Left renal cortex interstitium (tissue), 4 donors: ENCODE measurements at places on chromosomes 5 and 9.
A peak's percentile ranks its signal among the peaks of the same experiment; 100 is the strongest.

DNA sequence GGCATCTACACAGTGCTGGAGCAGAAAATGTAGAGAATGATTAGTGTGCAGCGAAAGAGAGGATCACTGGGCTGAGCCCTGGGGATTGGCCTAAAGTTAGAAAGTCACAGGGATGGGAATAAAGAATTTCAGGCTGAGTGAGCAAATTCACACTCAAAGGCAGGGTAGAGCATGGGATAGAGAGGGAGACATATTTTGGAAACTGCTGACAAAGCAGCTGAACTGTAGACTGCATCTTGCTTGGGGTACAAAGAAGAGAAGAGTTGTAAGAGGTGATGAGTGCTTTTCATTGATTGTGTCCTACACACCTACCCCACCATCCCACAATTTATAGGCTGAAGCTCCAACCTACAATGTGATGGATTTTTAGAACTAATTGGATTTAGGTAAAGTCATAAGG is 677.8 kb downstream of the TAF11L14 start:
- DNase-seq: no peak

DNA sequence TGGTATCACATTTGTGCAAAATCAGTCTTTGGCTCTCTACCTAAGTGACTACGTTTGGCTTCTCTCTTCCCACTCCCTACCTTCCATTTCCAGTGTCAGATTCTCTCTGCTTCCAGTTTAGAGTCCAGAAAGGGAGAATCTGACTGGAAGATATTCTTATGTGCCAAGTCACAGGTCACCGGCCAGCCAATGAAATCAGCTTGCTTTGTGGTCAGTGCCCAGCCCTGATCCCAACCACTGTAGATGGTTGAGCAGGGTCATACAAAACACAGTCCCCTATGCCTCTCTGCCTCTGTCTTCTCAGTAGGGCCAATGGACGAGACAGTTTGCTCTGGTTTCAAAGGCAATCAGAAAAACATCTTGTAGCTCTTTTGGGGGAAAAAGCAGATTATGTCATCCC is 15.6 kb upstream of the EPB41L4B start:
- DNase-seq: no peak

- no peak for DNase-seq
Measured at GRCh38 chr9:98516897-98517503, 191.7 kb downstream of the GABBR2 start.

- DNase-seq: no peak
Measured at GRCh38 chr9:108951578-108951977, 17.4 kb downstream of the ABITRAM start.

DNA sequence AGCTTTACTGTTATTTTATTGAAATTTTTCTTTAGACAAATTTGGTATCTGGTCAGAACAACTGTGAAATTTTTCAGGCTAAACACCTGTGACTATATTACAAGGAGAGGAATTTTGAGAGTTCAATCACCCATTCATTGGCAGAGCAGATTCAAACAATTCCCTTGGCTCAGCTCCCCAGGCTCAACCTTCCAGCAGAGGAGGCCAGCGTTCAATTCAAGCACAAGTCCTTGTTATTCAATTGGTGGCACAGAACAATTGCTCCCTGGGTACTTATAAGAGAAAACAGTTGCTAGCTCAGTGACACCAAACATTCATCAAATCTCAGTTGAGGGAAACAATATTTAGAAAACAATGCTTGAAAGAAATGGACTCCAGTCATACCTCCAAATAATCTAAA is 83.3 kb downstream of the SUSD1 start:
- DNase-seq: no peak

DNA sequence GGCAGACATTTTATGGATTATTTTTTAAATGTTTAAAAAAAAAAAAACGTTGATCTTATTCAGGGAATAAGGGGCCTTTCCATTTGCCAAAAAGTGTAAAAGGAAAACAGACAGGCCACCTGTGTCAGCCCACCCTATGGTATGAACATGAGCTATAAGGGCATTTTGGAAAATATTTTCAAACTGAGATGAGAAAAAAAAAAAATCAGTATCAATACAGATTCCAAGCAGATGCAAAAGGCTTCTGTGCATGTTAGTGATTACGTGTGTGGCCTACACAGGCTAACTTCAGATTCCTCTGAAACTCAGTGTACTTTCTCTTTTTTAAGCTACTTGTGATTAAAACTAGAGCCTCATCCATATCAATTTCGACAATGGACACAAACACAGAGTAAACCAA is 189.9 kb downstream of the BNC2 start:
- no peak for DNase-seq

DNA sequence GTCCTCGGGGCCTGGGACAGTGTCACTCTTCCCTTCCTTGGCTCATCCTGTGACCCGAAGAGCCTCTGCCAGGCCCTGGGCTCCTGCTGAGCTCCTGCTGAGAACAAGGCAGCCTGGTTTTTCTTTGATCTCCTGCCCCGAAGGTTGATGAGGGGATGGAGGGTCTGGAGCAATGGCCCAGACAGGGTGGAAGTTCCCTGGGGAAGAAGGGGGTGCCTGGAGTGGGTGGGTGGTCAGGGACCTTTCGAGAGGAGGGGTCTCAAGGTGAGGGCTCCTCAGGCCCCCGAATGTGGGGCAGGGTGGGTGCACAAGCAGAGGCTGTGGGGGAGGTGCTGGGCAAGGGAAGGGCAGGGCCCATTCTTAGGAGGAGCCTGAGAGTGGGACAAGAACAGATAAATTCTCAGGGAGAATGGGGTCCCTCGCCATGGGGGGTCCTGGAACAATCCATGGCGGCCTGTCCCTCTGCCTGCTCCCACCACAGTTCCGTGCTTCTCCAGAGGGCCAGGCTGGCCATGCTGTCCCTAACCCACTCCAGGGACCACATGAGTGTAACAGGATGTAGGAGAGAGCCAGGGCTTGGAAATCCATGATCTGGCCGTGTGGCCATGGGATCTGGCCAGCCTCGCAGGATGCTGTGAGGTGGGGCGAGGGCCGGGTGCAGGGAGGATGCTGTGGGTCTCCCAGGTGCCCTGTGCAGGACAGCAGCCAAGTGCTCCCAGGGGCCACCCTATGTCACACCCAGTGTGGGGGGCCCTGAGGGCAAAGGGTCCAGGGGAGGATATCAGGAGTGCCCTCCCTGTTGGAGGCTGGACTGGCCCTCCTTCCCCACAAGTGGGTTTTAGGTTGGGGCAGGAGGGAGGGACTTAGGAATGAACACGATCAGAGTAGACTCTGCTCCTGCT is 128.5 kb upstream of the LPCAT1 start:
- DNase-seq: no peak

- DNase-seq: no peak
Measured at GRCh38 chr5:7578071-7578470, 182.1 kb downstream of the ADCY2 start.

DNA sequence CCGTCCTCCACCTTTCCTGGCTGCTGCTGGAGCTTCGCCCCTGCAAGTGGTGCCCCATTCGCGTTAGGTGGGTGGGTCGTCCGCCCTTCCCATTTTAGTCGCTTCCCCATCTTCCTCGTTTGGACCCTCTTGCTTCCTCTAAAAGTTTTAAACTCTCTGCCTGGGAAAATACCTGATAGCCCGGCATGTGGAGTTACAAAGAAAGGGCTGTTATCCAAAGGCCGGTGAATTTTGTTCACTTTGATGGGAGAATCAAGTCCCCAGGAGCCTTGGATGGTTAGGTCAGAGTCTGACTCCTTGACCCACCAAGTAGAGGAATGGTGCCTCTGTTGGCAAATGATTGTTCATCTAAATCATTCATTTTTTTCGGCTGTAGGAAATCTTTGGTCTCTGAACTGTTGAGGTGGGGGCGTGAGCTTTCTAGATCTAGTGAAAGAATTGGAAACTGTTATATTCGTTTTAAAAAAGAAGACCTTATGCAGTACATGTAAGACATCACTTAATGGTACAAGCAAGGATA is 29.5 kb upstream of the APC start:
- DNase-seq: peak; percentile 29

- no peak for DNase-seq
Measured at GRCh38 chr9:105373723-105374122, 74.1 kb upstream of the FSD1L start.

DNA sequence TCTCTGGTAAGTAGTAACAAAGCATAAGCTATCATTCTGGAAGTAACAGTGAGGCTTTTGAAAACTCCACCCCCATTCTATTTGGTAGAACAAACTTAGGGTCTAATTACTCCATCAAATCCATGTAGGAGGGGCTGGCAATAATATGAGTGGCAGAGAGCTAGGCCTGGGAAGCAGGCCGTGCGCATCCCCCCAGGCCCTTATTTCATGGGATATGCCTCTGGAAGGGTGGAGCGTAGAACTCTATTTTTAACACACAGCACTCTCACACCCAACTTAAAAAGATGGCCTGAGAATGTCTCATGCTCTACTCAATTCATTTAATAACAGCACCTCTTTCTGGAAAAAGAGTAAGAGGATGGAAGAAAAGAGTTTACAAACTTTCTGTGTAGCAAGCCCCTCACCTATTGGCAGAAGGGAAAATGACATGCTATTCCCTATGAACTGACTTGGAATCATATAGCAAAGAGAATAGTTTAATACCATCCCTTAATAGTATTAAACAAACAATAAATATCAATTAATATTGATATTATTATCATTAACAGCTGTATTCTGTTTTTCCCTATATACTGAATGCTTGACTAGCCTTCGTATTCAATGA is 233.2 kb downstream of the KCTD16 start:
- no peak for DNase-seq

DNA sequence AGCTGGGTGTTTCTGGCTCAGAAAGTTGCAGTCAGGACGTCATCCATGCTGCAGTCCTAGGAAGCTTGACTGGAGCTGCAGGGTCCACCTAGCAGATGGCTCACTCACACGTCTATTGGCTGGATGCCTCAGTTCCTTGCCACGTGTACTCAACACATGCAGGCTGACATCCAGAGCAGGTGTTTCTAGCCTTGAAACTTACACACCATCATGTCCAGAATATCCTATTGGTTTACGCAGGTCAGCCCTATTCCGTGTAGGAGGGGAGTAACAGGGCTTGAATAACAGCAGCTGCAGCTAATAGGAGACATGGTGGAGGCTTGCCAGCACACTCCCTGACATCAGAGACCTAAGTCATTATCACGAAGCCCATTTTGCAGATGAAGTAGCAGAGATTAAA is 473.5 kb downstream of the ACTL7B start:
- DNase-seq: no peak

DNA sequence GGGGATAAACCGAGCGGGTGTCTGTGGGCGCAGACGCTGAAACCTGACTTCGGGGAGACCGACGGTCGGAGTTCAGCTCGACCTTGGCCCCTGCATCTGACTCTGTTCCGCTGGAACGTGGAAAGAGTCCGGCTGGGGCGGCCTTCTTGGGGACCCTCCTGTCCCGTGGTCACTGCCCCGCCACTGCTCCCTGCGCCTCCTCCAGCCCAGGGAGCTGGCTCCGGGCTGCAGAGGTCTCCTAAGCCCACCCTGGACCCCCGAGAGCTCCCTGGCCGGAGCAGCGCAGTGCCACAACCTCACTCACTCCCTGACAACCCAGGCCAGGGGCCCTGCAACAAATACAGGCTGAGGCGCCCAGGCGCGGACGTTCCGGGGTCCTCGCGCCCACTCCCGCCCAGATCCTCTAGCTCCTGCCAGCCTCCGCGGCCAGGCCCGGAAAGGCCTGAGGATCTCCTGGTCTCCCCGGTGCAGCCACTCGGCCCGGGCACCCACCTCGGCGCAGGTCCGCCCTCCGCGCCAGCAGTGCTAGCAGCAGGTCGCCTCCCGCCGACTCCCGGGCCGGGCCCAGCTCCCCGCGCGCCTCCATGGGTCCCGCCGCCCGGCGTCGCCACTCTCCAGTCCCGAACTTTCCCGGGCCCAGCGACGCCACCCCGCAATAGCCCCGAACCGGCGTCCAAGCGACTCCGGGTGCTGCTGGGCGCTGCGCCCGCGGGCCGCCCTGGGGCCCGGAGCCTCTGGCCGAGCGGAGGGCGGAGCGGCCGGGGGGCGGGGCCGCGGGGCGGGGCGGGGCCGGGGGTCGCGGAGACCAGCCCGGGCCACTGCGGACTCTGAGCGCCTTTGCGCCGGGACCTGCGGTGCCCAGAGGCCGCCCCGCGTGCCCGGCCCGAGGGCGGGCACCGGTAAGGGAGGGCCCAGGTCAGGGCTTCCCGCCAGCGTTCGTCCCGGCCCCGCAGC is 2.2 kb downstream of the LHX3 start:
- no peak for DNase-seq

DNA sequence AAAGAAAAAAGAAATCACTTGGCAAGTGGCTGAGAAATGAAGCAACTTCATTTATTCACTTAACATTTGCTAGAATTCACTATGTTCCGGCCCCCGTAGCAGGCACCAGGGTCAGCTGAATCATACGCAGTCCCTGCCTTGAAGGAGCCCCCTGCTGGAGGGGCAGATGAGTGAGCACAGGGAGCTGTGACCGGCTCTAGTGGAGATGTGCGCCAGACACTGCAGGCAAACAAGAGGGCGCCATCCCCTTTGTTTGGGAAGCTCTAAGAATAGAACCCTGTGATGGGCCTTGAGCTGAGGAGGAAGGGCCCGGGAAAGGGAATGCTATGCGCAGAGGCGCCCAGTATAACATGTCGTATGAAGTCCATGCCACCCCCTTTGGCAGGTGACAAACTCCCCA is 20.2 kb upstream of the RPL26L1 start:
- DNase-seq: no peak

GRCh38 chr9:20505574-20505973 is 116.7 kb downstream of the MLLT3 start:
- DNase-seq: no peak

DNA sequence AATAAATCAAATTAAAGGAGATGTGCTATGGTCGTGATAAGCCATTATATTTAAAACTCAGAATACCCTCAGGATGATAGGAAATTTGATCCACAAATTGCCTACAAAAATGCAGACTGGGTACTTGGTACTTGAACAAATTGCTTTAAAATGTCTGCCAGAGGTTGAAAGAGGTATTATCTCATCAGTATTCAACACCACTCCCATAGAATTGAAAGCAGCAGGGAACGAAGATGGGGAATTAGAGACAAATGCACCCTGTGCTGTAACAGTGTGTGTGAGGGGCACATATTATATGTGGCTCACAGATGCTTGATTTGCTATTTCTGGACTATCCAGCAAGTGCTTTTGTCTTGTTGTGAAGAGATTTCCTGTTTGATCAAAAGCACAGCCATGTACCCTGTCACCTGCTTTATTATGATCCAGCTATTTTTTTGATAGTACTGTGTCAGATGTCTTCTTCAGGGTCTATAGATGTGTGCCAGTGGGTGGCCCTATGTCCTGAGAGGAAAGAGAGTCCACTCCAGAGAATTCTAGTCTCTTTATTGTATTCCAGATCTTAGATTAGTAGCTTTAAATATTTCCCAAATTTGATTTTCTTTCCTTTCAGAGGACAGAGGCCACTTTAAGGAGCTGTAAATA is 120.1 kb downstream of the XRCC4 start:
- no peak for DNase-seq

DNA sequence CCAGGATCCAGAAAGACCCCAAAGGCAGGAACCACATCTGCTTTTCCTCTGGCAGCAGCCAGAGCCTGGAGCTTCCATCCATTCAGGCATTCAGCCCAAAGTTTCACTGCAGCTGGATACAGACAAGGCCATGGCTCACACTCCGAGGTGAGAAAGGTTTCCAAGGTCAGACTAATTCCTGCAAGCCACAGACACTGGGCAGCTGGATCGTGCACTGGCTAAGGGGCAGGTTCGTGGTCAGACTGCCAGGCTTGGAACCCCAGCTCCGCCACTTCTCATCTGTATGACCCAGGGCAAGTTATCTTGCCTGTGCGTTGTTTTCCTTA is 36.9 kb downstream of the SPOCK1 start:
- DNase-seq: no peak

GRCh38 chr5:17882760-17883488 is 248.7 kb downstream of the TAF11L14 start:
- no peak for DNase-seq
